H9 (cell line): ENCODE measurements at places on chromosomes 5 and 9. TPM values are rescaled to one million over a fixed set of nuclear protein-coding genes. Genes with fewer than 3 reads are reported as not detected.

- DNase-seq = no peak
Measured at GRCh38 chr5:140131967-140132409, 6.3 kb downstream of the IGIP start.

DNA sequence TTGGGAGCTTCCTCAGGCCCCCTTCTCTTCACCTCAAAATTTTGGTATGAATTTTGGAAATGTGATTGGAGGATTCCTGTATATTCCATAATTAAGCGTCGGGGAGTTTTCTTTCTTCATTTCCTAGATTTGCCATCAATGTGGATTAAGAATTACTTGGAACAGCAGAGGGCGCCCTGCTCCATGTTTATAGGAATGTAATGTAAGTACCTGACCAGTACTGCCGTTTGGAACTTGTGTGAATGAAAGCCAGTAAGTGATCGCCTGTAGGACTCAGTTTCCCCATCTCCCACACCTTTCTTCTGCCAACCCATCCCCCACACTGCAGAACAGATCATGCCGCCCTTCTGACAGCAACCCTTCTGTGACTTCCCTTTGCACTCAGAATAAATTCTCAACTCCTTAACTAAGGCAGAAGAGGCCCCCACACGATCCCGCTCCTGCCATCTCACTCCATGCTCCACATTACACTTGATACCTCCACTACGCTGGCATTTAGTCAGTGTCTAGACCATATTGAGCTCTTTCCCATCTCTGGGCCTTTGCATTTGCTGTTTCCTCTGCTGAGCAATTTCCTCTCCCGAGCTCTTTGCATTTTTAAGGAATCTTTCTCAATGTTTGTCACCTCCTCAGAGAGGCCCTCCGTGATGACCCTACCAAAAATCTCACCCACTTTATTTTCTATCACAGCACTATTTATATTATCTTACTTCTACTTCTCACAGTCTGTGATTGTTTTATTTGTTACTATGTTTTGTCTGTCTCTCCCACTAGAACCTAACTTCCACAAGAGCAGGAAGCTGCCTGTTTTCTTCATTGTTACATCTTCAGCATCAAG is 79.5 kb upstream of the HTR4 start:
- DNase-seq = peak; percentile 71

- no peak for DNase-seq
Measured at GRCh38 chr9:97694769-97695168, 2.4 kb downstream of the XPA start.

GRCh38 chr9:125889476-125890419 is 142.6 kb downstream of the PBX3 start:
- peak; percentile 51 for DNase-seq

DNA sequence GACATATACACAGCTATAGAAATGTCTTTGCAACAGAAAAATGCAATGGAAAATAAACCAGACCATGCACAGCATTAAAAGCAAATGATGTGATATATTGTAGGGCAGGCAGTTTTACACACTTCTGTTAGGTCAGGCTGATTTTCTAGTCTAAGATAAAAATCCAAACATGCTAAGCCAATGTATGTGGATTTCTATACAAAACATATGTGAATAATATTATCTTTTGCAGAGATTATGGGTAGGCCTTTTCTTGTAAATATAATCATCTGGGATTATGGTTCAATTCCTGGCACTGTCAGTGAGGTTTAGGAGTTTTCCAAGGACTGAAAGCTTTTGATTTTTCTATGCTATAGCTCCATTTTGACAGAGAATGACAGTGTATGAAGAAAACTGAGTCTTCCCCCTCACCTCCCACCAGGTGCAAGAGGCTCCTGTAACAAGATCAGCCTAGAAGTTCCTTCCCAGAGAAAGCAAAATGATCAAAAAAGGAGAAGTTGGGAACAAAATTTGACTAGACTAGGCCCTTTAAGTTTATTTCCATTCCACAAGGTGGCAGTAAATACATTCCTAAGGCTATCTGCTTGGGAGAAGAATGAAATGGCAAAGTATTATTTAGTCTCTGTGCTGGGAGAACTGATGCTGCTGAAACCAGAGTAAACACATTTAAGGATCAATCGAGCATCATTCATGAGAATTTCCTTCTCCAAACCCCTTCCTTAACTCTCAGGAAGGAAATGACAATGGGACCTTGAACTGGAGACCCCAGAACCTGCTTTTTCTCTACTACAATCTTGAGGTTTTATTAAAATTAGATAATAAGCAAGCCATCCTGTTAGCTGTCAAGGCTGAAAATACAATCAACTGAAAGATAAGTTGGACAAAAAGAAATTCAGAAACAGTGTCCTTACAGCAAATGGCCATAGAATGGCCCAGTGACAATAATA is 133.0 kb upstream of the TUT7 start:
- no peak for DNase-seq

DNA sequence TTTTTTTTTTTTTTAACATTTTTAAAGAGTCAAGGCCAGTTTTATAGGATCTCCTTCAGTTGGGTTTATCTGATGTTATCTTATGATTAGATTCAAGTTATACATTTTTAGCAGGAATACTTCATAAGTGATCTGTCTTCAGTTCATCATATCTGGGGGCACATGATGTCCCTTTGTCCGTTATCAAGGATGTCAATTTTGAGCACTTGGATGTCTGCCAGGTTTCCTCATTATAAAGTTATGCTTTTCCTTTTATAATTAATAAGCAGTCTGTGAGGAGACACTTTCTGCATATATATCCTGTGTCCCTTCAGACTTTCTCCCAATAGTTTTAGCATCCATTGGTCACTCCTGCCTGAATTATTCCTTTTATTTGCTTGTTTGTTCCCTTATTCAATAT is 11.8 kb downstream of the HDHD3 start:
- DNase-seq = no peak

- DNase-seq = peak; percentile 28
Measured at GRCh38 chr9:133331641-133332380, 4.2 kb downstream of the SURF6 start.

ABCA1 gene
- 16.2 and 16.6 TPM in 2 replicates for total RNA-seq

MIER3 gene
- total RNA-seq = 44.8 and 45.1 TPM in 2 replicates

CACNA1B gene
- 6.5 and 7.8 TPM in 2 replicates for total RNA-seq
